Left ventricle myocardium inferior (tissue), 1 donor: ENCODE measurements at places on chromosomes 11 and 22. TPM values are rescaled to one million over a fixed set of nuclear protein-coding genes. Genes with fewer than 3 reads are reported as not detected.

SLC22A9 gene
- total RNA-seq: not detected

CEP164 gene
- total RNA-seq: 5.9 TPM

GRCh38 chr11:91199866-91200265, 977.0 kb upstream of the CHORDC1 start:
- H3K27ac ChIP-seq: no peak overlapping the region
- no peaks in the 10 kb centered on the region for H3K4me1 ChIP-seq
- DNase-seq: no peak
- no peak overlapping the region for H3K4me3 ChIP-seq

DNA sequence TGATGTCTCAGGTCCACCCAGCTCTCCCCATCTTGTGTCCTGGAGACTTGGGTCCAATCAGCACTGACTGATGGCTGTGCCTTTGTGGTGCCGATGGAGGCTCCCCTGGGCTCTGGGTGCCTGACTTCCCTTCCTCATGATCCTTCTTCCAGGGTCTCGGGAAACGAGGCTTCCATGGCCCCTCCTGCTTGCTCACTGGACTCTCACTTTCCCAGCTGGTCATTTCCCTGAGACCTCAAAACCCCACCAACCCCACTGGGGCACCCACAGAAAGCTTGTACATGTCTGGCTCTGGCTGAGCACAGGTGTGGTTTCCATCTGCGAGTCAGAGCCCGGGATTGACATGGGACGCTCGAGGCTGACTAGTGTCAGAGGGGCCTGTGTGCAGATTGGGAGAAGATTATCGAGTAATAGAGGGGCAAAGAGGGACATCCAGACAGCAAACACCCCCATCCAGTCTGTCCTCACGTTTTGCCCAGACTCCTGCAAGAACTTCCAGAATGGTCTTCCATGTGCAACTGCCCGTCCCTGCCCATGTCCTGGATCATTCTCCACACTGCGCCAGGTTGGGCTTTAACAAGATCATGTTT, 15.1 kb downstream of the APOL1 start:
- no peak for DNase-seq
- H3K4me1 ChIP-seq: no peaks in the 10 kb centered on the region
- no peak overlapping the region for H3K4me3 ChIP-seq
- H3K36me3 ChIP-seq: peaks cover 15% of the 10 kb centered on the region

GRIK4 gene
- 0.16 TPM for total RNA-seq

DNA sequence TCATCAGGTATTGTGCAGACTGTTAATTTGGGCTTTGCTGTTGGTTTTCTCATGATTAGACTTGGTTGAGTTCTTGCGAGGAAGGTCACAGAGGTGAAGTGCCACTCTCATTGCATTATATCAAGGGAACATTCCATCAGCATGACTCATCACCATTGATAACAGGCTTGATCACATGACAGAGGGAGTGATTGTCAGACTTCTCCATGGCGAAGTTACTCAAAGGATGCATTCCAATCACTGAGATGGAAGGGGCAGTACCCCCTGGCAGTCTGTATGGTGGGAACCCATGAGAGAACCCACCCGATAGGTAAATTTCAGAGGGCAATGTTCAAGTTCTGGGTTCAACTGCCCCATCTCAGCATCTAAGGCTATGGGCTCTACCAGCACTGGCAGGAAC, 19.4 kb upstream of the P2RY2 start:
- no peak for DNase-seq
- H3K27me3 ChIP-seq: no peaks in the 10 kb centered on the region
- H3K4me1 ChIP-seq: peaks cover 13% of the 10 kb centered on the region
- no peak overlapping the region for H3K27ac ChIP-seq
